ENCODE measurements at places on chromosomes 3 and 15.
A peak's percentile ranks its signal among the peaks of the same experiment; 100 is the strongest.

GRCh38 chr3:14764331-14765059, 54.3 kb upstream of the FGD5 start:
- no peak for DNase-seq

DNA sequence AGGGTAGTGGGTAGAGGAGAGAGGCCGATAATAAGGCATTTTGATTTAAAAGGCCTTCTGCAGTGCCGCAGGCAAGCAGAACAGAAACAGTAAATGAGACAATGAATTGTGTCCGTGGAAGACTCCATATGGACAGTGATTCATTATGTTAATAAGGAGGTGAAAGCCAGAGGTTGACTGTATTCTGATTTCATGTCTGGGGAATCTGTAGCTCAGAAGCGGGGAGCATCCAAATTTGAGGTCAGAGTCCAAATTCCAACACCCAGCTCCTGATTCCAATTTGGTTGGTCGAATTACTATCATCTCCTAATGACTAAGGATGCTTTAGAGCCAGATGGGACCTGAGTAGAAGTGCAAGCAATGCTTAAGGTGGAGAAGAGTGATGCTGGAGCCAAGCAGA, 1.0 kb upstream of the TBC1D21 start:
- no peak for DNase-seq

GRCh38 chr3:16113704-16114103, 60.8 kb upstream of the GALNT15 start:
- no peak for DNase-seq

GRCh38 chr3:50050361-50050760, 38.4 kb upstream of the RBM5 start:
- DNase-seq, result no peak

DNA sequence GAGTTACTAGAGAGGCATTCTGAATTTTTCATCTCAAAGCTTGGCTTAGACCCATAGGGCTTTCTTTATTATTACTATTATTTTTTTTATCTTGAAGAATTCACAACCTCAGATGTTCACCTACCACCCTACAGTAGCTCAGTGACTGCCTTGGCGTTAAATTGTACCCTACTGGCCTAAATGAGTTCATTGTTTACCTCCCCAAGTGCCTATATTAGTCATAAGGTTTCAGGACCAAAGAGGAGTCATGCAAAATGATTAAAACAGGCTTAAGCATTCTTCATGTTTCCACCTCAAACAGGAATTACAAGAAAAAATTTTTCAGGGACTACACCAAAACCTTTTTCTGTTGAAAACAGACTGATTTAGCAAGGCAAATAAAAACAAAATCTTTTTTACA, 751.5 kb downstream of the SQOR start:
- no peak for DNase-seq

DNA sequence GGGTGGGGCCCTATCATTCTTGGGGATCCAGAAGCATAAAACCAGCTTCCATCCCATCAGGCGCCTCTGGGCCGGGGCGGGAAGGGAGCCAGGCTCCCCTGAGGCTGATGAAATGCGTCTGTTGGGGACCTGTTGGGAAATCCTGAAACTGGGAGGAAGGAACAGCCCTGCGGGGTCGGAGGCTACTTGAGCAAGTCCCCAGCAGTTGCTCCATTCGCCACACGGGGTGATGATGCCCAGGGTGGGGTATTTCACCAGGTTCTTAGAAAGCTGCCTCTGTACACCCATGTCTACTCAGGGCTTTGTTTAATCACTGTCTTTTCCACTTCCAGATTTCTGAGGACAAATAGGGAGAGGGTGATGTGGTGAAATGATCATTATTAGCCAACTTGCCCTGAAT, 25.4 kb upstream of the TSEN2 start:
- no peak for DNase-seq

DNA sequence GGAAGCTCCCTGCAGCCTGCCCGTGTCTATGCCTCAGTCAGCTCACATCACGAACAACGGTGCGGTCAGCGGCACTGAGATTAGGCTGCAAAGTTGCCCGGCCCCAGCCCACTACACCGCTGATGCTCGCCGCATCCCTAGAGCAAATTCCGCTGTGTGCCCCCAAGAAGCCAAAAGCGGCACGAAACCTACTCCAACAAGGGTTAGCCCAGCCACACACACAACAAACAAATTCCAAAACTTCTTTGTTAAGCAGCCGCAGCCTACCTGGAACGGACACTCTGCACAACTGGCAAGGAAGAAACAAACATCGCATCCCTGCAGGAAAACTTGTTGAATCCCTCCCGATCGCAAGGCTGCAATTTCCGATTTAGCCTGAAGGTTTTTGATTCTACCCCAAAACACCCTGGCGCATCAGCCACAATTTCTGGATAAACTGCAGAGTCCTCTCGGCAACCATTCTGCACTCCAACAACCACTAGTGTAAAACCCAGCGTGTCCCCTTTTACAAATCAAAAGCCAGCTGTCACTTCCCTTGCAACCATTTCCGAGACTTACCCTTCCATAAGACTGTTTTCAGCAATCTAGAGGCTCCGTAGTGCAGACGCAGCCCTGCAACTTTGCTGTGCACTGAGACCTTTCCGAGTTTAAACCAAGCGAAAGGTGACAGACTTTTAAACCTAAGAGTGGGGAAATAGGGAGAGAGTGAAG, 449 bp downstream of the ROBO1 start:
- no peak for DNase-seq

DNA sequence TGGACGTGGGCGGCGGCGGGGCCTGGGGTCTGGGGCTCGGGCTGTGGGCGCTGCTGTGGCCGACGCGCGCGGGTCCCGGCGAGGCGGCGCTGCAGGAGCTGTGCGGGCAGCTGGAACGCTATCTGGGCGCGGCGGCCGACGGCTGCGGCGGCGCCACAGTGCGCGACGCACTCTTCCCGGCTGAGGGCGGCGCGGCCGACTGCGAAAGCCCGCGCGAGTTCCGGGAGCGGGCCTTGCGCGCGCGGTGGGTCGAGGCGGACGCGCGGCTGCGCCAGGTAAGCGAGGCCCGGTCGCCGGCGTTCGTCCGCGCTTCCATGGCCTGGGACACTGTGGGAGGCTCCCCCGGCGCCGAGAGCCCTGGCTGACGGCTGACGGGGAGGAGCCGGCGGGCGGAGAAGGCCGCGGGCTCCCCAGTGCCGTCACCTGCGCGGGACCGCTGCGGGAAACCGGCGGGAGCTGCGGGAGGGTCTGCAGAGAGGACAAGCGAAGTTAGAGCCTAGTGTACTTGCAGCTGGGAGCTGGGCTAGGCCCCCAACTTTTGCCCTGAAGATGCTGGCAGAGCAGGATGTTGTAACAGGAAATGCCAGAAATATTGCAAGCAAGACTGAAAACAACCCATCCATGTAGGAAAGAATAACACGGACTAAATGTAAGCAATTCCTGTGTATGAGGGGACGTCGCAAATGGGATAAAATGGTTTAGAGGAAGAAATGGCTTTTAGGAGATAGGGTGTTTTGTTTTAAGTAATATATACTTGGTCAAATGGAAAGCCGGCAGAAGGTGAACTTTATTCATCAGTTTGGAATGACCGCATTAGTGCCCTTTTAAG, 847 bp downstream of the WHAMM start:
- no peak for DNase-seq

DNA sequence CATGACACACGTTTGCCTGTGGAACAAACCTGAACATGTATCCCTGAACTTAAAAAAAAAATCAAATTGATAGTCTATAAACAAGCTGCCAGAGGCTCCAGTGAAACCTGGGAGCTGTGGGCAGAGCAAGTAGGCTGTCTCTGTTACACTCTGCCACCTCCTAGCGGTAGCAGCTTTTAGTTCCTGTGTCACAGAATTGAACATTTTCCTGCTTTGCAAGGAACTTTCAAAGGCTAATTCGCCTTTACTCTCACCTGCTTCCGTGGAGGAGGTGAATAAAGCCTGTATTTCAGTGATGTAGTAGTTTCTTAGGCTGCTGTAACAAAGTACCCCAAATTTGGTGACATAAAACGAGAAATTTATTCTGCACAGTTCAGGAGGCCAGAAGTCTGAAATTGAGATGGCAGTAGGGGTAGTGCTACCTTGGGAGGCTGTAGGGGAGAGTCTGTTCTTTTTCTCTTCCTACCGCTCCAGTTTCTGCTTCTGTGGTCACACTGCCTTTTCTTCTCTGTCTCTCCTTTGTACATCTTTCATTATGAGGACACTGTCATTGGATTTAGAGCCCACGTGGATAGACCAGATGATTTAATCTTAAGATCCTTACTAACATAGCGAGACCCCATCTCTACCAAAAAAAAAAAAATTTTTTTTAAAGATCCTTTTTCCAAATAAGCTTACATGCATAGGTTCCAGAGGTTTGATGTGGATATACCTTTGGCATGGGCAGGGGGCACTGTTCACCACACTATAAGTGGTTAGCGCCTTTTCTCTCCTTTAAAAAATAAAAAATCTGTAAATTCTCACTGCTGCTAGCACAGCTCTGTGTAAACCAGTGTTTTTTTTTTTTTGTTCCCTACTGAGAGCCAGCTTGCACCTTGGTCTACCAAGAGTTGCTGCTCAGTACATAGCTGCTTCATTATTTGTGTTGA, 25.3 kb downstream of the FBXO22 start:
- DNase-seq, result no peak

- no peak for DNase-seq
Observed at GRCh38 chr3:68893600-68894239, 38.6 kb downstream of the TAFA4 start.

GRCh38 chr15:80531796-80532195, 127.6 kb downstream of the ARNT2 start:
- no peak for DNase-seq

- no peak for DNase-seq
Observed at GRCh38 chr15:59797756-59798604, 108.9 kb upstream of the BNIP2 start.

GRCh38 chr3:86771741-86772512, 219.0 kb downstream of the VGLL3 start:
- DNase-seq, result no peak

GRCh38 chr3:18643281-18643680, 218.1 kb upstream of the SATB1 start:
- no peak for DNase-seq

DNA sequence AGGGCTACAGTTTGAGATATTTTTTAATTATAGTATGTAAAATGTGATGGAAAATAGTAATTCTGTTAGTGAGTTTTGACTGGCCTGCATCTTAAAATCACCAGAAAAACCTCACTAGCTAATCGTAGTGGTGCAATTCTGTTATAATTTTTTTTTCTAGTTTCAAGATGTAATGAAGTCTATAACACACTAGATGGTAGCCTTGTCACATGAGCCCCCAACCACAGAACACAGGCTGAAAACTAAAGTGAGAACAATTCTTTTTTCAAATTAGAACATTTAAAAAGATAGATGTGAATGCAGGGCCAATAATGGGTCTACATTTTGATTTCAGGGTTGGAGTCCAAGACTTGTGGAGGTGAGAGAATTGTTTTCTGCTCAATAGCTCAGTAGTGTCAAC, 83.3 kb upstream of the KCNH8 start:
- no peak for DNase-seq

- no peak for DNase-seq
Observed at GRCh38 chr15:91073077-91073476, 27.0 kb upstream of the SV2B start.

DNA sequence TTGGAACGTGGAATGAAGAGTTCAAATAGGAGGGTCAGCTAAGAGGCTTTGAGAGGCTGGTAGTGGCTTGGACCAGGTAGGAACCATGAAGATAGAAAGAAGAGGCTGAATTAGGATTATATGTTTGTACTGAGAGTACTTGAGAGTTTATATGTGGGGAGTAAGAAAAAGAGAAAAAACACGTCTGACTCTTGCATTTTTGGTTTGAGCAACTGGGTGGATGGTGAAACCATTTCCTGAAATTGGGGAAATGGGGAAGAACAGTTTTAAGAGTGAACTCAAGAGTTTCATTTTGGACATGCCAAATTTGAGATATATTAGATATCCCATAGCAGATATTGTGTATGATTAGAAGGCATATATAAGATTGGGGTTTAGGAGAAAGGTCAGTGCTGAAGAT, 92.9 kb upstream of the TNIK start:
- no peak for DNase-seq

- DNase-seq, result peak; percentile 56
Observed at GRCh38 chr3:7876741-7877297, 624.8 kb upstream of the LMCD1 start.

- DNase-seq, result no peak
Observed at GRCh38 chr3:2097641-2098191, 950 bp upstream of the CNTN4 start.

DNA sequence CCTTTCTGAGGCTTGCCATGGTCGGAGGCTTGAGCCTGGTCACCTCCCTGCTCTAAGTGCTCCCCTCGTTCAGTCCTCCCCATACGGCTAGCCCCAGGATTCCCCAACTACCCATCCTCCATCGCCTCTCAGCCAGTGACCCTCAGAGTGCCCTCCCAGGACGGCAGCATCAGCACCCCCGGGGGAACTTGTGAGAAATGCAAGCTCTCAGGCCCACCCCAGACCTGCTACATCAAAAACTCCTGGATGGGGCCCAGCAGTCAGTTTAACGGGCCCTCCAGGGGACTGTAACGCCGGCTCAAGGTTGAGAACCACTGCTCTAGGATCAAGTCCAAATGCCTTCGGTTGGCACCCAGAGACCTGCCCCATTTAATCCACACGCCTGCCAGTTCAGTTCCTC, 6.9 kb downstream of the ADAMTS17 start:
- DNase-seq, result no peak

GRCh38 chr15:73628976-73629797, 4.0 kb downstream of the NPTN start:
- DNase-seq, result no peak

- no peak for DNase-seq
Observed at GRCh38 chr15:57134071-57134605, 215.7 kb downstream of the TCF12 start.

DNA sequence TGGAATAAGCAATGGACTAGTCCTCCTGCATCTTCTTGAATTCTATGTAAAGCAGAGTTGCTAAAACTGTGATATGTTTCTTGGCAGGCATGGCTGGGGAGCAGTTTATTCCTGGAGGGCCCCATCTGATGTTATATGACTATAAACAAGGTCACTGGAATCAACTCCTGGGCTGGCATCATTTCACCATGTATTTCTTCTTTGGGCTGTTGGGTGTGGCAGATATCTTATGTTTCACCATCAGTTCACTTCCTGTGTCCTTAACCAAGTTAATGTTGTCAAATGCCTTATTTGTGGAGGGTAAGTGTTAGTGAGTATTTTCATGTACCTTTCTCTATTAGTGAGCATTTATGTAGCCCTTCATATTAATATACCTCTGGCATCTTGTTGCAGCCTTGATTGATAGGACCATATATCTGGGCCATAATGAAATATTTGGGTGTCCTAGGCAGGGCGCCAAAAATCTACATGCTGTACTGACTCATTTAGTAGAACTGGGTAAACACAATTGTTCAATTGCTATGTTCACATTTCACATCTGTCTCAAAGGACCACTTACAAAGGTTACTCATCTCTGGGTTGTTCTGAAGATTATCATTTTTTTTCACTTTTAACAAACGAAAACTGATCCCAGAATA, 52.6 kb upstream of the ADGRG7 start:
- DNase-seq, result no peak

DNA sequence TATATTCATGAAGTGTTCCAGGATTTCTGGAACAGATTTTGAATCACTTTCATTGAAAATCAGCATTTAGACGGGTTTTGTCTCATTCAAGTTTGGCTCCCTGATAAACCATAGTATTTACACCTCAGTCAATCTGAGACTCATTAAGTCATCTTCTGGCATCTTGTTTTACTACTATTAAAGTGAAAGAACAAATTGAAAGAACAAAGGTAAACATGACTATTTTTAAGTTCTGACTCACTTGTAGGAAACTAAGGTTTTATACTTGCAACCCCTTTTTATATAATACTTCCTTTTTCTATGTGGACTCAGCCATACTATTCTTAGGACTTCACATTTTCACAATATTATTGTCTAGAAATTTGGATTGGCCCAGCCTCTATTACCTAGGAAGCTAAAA, 854.4 kb downstream of the SQOR start:
- no peak for DNase-seq

Data from activated CD8-positive, alpha-beta memory T cell treated with anti-CD3 and anti-CD28 coated beads for 4 hours (primary cell).